ENCODE measurements at places on chromosomes 1 and 21.

DNA sequence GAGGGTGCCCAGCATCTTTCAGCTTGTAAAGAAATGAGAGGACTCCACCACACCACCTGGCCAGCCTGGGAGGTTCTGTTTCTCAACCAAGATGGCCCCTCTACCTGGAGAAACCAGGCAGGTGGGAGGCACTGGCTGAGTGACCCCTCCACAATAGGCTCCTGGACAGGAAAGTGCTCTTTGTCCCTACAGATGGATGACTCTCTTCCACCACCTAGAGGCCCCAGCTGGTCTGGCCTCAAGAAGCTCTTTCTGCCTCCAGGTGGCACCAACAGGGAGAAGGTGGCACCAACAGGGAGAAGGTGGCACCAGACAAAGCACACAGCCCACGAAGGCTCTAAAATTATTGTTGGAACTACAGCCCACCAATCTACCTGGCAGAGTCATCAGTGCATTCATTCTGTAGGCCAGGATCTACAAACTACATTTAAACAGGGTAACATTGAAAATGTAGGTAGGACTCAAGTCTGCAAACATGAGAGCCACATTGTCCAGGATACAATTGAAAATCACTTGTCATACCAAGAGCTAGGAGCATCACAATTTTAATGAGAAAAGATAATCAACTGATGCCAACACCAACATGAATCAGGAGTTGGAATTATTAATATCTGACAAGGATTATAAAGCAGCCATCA lies 14.4 kb downstream of the TMPRSS3 start:
- H3K36me3 ChIP-seq, result no peaks in the 10 kb centered on the region
- no peak overlapping the region for H3K4me3 ChIP-seq
- no peaks in the 10 kb centered on the region for H3K27me3 ChIP-seq
- peak; percentile 77 for DNase-seq

- no peaks in the 10 kb centered on the region for H3K36me3 ChIP-seq
- H3K27me3 ChIP-seq, result no peaks in the 10 kb centered on the region
- DNase-seq, result no peak
- no peak overlapping the region for H3K4me3 ChIP-seq
- no peak overlapping the region for H3K27ac ChIP-seq
Observed at GRCh38 chr1:114446198-114446597, 64.8 kb downstream of the TRIM33 start.

DNA sequence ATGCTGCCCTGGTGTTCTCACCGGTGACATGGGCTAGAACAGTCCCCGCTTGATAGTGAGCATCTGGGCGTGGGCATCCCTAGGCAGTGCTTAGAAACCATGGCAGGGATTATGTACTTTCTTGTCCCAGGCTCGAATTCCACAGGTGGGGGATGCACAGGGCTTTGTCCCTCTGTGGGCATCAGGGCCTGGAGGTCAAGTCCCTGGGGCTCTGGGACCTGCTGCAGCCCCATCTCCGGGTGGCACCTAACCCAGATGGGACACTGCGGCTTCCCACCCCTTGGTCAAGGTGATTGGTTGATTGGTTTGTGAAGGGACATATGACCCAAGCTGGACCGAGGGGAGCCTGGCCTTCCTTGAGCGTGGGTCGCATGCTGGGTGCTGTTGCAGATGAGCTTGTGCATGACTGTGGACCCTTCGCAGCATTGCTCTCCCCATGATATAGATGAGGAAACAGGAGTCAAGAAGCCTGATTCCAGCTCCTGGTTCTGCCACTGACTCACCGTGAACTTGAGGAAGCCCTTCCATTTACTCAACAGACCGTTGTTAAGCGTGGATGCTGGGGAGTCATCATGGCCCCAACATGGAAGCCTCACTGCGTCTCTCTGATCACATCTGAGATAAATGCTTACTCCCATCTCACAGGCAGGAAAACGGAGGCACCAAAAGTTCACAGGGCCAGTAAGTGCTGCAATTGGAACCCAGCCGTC lies 64.0 kb upstream of the RUNX3 start:
- no peaks in the 10 kb centered on the region for H3K4me1 ChIP-seq
- H3K27me3 ChIP-seq, result no peaks in the 10 kb centered on the region
- no peak overlapping the region for H3K27ac ChIP-seq
- H3K36me3 ChIP-seq, result no peaks in the 10 kb centered on the region

DNA sequence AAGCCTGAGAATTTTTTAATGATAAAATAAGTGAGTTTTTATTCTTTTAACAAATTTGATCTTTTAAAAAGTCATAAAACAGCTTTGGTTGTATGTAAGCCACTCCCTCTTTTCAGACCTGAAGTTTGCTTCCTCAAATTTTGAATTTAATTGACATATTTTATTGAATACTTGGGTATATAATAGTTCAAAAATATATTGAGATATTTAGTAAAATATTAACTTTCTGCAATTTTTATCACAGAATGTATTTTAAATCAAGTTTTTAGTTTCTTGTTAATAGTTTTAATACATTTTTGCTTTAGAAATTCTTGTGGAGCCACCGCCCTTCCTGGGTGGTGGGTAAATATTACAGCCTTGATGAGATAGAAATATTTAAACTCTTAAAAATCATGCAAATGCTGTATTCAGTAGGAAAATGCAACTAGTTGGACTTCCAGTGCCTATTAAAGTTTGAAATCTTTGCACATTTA lies 867 bp downstream of the PTPRC start:
- H3K36me3 ChIP-seq, result no peaks in the 10 kb centered on the region
- no peak overlapping the region for H3K4me3 ChIP-seq
- DNase-seq, result no peak
- no peaks in the 10 kb centered on the region for H3K4me1 ChIP-seq
- no peak overlapping the region for H3K27ac ChIP-seq

DNA sequence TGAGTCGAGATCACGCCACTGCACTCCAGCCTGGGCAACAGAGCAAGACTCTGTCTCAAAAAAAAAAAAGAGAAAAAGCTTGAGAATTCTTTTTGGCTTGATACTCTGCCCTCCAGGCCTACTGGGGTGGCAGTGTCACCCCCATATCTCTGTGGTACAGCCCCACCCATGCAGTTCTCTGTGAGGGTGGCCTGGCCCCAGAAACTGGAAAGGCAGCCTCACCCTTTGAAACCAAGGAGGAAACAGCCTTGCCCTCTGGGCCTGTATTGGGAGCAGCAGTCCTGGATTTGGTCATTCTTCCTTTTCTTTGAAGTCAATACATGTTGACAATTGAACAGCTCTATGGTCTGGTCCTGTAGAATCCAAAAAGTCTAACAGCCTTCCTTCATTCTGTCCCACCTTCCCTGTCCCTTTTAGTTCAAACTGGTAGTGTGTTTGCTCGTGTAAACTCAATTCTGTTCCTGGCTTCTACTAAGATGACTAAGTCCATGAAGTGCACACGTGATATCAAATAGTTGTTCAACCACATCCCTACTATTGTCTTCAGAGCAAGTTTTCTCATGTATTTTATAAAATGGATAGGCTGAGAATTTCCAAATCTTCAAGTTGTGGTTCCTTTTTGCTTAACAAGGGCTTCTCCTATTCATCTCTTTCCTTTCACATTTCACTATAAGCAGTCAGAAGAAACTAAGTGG lies 13.2 kb downstream of the ST7L start:
- DNase-seq, result no peak
- H3K27ac ChIP-seq, result no peak overlapping the region
- peaks cover 2% of the 10 kb centered on the region for H3K36me3 ChIP-seq
- no peaks in the 10 kb centered on the region for H3K4me1 ChIP-seq
- H3K4me3 ChIP-seq, result no peak overlapping the region

DNA sequence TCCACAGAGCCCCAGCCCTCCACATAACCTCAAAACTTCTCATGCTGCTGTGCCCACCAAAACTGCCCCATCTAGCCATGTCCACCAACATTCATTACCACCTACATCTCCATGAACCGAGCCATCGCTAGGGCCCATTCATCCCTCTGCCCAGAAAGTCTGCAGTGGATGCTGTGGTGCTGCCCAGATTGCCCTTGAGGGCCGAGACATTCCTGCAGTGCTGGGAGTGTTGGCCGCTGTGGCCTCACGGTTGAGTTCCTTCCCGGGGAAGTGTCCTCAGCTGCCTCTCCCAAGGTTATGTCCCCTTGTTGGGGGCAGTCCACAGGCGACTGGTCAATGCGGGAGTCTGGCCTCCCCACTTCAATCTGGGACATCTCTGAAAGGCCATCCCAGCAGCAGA lies 30.3 kb upstream of the DMBX1 start:
- DNase-seq, result no peak
- H3K4me1 ChIP-seq, result peaks cover 7% of the 10 kb centered on the region
- no peak overlapping the region for H3K4me3 ChIP-seq
- H3K36me3 ChIP-seq, result no peaks in the 10 kb centered on the region

DNA sequence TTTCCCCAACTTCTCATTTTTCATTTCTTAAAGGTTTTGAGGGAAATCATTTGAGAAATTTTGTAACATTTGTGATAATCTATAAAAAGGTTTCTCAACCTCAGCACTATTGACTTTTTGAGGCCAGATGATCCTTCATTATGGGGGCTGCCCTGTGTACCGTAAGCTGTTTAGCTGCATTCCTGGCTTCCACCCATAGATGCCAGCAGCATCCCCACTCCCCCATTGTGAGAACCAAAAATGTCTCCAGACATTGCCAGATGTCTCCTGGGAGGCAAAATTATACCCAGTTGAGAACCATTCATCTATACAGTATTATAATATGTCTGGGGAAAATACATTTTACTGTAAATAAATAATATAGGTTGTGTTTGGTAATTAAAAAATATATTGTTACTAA lies 146.0 kb downstream of the PBX1 start:
- no peaks in the 10 kb centered on the region for H3K36me3 ChIP-seq
- H3K27ac ChIP-seq, result no peak overlapping the region
- DNase-seq, result peak; percentile 65
- no peaks in the 10 kb centered on the region for H3K27me3 ChIP-seq
- H3K4me3 ChIP-seq, result no peak overlapping the region

- DNase-seq, result peak; percentile 82
- no peak overlapping the region for H3K4me3 ChIP-seq
- no peaks in the 10 kb centered on the region for H3K27me3 ChIP-seq
- H3K27ac ChIP-seq, result no peak overlapping the region
Observed at GRCh38 chr1:235513495-235514366, 9.5 kb upstream of the B3GALNT2 start.

Measured in mesendoderm (in vitro differentiated cells).